ENCODE measurements at places on chromosomes 2 and 18. TPM values are rescaled to one million over a fixed set of nuclear protein-coding genes. Genes with fewer than 3 reads are reported as not detected.

DNA sequence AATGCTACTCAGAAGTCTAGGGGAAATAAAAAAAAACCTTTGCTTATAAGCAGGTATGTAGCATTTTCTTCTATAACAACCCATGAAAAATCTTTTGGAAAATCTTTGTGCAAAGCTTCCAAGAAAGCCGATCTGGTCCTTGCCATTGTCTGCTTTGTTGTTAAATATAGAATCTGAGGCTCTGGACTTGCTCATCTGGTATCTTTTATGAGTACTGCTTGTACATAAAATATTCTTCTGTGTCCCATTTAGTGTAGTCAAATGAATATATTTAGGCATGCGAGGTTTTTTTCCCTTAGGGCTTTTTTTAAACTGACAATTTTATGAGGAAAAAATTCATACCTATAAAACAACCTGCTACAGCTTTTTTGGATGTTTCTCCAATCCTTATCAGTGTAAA, 45.0 kb upstream of the RMND5A start:
- H3K27ac ChIP-seq = no peak overlapping the region
- H3K36me3 ChIP-seq = no peaks in the 10 kb centered on the region
- DNase-seq = no peak
- no peaks in the 10 kb centered on the region for H3K27me3 ChIP-seq
- no peak overlapping the region for H3K4me3 ChIP-seq
- no peaks in the 10 kb centered on the region for H3K4me1 ChIP-seq

DNA sequence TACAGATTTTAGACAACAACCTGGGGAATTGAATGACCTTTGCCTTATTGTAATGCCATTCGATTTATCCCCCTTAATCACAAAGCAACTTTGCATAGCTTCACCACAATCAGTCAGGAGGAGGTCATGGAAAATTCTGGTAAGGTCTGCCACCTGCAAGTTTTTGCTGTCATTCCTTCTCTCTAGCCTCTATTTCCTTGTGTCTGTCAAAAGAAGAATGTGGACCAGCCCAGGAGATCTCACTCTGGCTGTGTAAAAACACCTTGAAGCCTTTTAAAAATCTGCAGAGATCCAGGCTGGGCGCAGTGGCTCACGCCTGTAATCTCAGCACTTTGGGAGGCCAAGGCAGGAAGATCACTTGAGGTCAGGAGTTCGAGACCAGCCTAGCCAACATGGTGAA, 74.1 kb upstream of the BZW1 start:
- no peaks in the 10 kb centered on the region for H3K27me3 ChIP-seq
- no peak overlapping the region for H3K4me3 ChIP-seq
- H3K4me1 ChIP-seq = peaks cover 17% of the 10 kb centered on the region
- DNase-seq = no peak
- no peak overlapping the region for H3K27ac ChIP-seq

Gene ARHGEF4
- polyA plus RNA-seq = 2.3 TPM

Gene L3MBTL4
- polyA plus RNA-seq = 6.7 TPM

Gene SLC19A3
- 12.3 TPM for polyA plus RNA-seq

Measured in left lung (tissue), 14 donors.